Activated T-helper 1 cell treated with Interleukin-2 at 50 U/mL for 16 hours (primary cell): ENCODE measurements at places on chromosomes 3 and 15.

DNA sequence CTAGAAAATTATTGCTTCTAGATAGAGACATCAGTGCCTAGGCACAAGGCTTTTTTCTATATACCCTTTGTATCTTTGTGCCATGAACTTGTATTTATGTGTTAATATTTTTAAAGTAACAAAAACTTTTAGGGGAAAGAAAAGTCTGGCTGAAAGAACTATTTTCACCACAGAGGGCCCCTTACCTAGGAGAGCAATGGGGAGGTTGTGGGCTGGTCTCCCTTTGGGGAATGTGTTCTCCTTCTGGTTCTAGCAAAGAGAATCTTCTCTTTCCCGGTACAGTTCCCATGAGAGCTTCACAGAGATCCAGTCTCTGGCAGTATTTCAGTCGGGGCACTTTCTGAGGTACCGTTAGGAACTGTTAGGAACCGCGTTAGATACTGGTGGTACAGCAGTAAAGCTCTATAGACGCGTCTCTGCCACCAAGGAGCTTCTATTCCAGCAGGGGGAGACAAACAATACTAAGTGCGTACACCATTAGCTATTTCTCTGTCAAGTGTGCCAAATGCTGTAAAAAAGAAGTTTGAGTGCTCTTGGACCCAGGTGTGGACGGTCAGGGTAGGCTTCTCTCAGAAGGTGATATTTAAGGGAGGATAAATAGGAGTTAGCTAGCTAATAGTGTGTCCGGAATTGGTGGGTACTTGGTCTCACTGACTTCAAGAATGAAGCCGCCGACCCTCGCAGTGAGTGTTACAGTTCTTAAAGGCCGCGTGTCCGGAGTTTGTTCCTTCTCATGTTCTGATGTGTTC is 4.6 kb upstream of the EPB42 start:
- DNase-seq = no peak

DNA sequence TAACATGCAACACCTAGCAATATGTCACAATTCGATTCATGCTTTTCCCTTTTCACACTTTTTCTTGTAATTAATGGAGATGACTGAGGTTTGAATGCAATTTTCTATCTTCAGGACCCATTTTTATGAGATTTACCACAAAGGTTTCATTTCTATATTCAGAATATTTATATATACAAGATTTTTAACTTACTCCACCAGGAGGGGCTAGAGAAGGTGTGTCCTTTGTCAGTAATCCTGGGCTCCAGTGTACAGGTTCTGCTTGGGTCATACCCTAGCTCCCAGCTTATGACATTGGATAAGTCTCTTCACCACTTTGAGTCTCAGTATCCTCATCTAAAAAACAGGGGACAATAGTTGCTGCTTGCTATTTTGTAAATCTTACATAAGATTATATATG is 95.7 kb upstream of the SLC24A5 start:
- DNase-seq = no peak

DNA sequence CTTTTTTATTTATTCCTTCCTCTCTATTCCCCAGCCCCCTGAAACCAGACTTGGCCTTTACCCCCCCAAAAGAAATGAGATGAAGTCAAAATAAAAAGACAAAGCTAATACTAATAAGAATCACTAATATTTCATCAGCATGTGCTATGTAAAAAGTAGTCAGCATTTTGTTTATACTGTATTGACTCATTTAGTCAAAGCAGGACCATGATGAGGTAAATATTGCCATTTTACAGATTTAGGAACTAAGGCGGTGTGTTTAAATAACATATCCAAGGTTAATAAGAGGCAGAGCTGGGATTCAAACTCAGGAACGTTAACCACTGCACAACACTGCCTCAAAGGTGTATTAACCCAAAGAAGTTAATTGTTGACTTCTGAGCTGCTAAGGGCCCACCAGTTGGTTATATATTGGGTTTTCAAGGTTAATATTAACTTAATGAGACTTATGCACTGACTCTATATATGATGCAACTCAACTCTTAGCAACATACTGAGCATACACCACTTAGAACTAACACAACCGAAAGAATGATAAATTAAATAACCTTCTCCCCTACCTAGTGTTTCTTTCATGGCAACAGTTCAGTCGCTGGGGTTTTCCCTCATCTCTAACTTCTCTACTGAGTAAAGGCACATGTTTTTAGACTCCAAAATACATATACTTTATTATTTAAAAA is 34.7 kb downstream of the FOXP1 start:
- DNase-seq = no peak

- no peak for DNase-seq
These were observed 188.1 kb upstream of the CHRM5 start for GRCh38 chr15:33780011-33780768.

DNA sequence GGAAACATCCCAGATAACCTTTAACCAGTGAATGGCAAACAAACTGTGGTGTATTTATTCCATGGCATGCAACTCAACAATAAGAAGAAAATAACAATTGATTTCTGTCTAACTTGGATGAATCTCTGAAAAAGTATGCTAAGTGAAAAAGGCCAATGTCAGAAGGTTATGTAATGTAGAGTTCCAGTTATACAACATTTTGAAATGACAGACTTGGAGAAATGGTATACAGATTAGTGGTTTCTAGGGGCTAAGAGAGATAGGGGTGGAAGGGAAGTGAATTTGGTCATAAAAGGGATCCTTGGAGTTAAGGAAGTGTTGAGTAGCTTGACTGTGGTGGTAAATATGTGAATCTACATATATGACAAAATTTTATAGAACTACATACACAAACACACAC is 269.4 kb upstream of the SUCLG2 start:
- DNase-seq = no peak

DNA sequence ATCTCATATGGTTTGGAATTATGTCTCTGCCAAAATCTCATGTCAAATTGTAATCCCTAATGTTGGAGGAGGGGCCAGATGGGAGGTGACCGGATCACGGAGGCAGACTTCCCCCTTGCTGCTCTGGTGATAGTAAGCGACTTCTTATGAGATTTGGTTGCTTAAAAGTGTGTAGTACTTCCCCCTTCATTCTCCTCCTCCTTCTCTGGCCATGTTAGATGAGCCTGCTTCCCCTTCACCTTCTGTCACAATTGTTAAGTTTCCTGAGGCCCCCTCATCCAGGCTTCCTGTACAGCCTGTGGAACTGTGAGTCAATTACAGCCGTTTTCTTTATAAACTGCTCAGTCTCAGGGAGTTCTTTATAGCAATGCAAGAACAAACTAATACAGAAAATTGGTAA is 51.1 kb downstream of the NEDD4 start:
- no peak for DNase-seq

GRCh38 chr3:176785171-176785570 is 412.1 kb downstream of the TBL1XR1 start:
- DNase-seq = no peak
